Right atrium auricular region (tissue), 2 donors: ENCODE measurements at places on chromosomes 5 and 9. TPM values are rescaled to one million over a fixed set of nuclear protein-coding genes. Genes with fewer than 3 reads are reported as not detected.

DNA sequence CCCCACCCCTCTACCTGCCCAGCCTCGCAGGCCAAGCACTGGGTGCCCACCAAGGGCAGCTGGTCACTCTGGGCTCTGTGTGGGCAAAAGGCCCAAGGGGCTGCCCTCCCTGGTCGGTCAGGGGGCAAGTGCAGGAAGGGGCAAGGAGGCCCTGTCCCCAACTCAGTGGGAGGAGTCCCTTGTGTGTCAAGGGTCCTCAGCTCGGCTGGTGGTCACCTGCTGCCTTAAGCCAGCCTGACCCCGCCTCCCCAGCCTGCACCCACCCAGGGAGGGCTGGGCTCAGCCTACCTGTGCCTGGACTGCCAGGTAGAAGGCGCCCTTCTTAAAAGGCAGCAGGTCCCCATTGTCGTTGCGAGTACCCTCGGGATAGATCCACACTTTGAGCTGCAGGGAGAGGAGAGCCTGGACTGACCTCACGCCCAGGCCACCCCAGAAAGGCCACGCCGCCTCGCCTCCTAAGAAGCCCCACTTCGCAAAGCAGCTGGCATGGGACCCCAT, 10.9 kb downstream of the AGPAT2 start:
- DNase-seq: no peak

- DNase-seq: no peak
Measured at GRCh38 chr5:91361055-91361701, 21.9 kb downstream of the ARRDC3 start.

Gene PDE6A
- 0.08 TPM for total RNA-seq

- DNase-seq: no peak
Measured at GRCh38 chr5:10460252-10460906, 18.7 kb downstream of the ROPN1L start.

Gene COL15A1
- 22.4 TPM for total RNA-seq

DNA sequence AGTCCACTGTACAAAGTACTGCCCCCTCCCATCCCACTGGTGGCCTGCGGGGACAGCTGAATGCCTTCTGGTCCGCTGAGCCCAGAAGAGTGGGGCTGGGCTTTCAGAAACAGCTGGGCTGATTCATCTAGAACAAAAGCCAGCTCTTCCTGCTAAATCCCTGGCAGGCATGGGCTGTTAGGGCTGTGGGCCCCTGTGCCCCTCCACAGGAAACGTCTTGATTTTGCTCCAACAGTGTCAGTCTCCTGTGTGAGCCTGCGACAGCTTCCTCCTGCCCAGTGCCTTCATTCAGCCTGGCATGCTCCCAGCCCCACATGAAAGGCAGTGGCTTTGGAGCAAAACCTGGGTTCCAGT, 6.9 kb upstream of the GSN start:
- no peak for DNase-seq

Gene ITGA2
- 1.5 TPM for total RNA-seq

Gene RIC1
- 18.1 TPM for total RNA-seq

GRCh38 chr9:137168904-137169856, 671 bp downstream of the LRRC26 start:
- DNase-seq: no peak

DNA sequence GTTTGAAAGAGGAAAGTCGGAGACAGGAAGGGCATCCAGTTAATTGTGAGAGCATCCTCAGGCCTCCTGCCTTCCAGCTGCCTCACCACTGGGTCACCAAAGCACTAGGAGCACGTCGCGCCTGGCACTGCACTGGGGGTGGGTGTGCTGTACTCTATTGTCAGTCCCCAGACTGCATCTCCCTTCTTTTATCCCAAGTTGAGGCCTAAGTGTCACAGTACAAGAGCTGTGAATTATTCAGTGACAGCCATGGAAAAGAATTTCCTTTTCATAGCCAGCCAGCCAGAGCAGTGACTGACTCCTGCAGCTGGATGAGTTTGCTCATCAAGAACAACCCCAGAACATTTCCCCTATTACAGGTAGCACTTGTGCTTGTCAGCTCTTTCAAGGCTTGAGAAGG, 16.3 kb downstream of the CLTA start:
- DNase-seq: no peak
